ENCODE measurements at places on chromosomes 2 and 18. TPM values are rescaled to one million over a fixed set of nuclear protein-coding genes. Genes with fewer than 3 reads are reported as not detected.

Gene FBXO36
- 3.8 TPM for total RNA-seq

Gene CCDC93
- 23.8 TPM for total RNA-seq

Gene ZNF407
- 17.8 TPM for total RNA-seq

Gene CCDC85A
- 0.09 TPM for total RNA-seq

Gene GREB1L
- not detected for total RNA-seq

Gene NEU4
- not detected for total RNA-seq

Gene ERMN
- total RNA-seq, result not detected

Gene PHOSPHO2
- total RNA-seq, result 1.9 TPM

Gene ZSWIM2
- 0.09 TPM for total RNA-seq

Gene MFSD6
- total RNA-seq, result 15.1 TPM

Gene SOX11
- total RNA-seq, result under 0.01 TPM

Gene EFR3B
- 1.4 TPM for total RNA-seq

Gene DPY30
- 38.7 TPM for total RNA-seq

Gene ASPRV1
- 0.28 TPM for total RNA-seq

Gene CASP10
- total RNA-seq, result 6.4 TPM

Measured in smooth muscle cell of bladder (primary cell).